ENCODE measurements at places on chromosomes 6 and 20.

- peak; percentile 33 for DNase-seq
Observed at GRCh38 chr6:108518714-108519576, 41.8 kb upstream of the FOXO3 start.

- DNase-seq = peak; percentile 86
Observed at GRCh38 chr6:72552938-72553337, 68.9 kb upstream of the KCNQ5 start.

DNA sequence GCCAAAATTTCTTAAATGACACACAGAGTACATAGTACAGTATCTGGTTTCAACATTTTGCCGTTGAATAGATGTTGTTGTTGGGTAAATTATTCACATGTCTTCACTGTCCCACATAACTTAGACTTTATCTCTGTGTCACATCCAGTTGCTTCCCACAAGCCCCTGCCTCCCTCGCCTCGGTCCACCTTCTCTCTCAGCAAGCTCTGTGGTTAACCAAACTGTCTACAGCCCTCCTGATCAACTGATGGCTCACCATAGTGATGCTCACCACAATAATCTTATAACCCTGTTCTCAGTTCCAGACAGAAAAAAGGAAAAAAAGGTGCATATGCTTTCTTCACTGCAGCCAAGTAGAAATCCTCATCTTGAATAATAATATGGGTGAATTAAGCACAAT, 23.0 kb downstream of the IL17F start:
- DNase-seq = no peak

DNA sequence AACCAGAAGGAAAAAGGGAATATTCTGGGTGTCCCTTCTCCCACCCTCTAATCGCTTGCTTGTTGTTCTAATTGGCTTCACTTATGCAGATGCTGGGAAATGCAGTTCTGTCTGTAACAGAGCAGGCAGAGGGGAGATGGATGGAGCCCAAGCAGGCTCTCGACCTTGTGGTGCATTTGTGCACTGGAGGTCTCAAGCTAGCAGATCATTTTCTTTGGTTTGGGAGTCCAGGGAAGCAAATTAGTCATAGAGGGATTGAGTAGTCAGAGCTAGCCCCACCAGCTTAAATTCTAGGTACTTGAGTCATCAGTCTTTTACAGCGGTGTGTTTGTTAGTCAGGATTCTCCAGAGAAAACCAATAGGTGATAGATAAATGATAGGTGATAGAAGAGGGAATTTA, 234.7 kb upstream of the ECI2 start:
- peak; percentile 74 for DNase-seq

- DNase-seq = no peak
Observed at GRCh38 chr6:25599516-25600085, 52.4 kb upstream of the SCGN start.

- peak; percentile 96 for DNase-seq
Observed at GRCh38 chr6:36442671-36443470, at the start of the genes KCTD20 and PXT1. TSS of gene KCTD20 (plus strand) at chr6:36443000. CDS start at chr6:36470098, 27,098 bp downstream. TSS of gene PXT1 (minus strand) at chr6:36442854. CDS start at chr6:36426082, 16,772 bp downstream.

GRCh38 chr20:61673152-61673847, 392.4 kb downstream of the TAF4 start:
- DNase-seq = no peak

- no peak for DNase-seq
Observed at GRCh38 chr20:21265261-21266190, 37.6 kb upstream of the XRN2 start.

DNA sequence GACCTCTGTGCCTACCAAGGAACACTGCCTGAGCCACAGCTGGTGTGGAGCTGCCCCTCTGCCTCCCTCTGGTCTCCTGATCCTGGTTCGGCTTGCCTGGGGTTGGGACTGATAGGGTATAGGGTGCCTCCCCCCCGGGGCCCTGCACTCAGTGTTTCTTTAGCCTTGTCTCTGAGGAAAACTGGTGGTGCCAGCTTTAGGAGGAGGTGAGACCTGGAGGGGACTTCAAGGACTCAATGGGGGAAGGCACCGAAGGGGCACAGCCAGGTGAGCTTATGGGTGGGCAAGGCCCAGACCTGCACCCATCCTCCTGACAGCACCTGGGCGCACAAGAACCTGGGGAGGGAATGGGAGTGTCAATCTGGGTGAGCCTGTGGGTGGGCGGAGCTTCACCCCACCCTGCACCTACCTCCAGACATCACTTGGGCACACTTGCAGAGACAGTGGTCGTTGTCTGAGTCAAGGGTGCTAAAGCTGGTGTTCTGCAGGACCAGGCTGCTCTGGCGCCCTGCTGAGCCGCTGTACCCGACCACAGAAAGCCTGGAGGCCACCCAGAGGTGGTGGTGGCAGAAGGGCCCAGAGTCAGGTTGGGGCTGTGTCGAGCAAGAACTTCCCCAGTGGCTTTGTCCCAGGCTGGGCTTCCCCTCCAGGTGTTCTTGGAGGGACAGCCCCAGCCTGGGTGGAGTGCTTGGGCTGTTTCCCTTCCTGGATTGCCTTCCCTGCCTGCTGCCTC, 40.5 kb downstream of the FAM110A start:
- no peak for DNase-seq

DNA sequence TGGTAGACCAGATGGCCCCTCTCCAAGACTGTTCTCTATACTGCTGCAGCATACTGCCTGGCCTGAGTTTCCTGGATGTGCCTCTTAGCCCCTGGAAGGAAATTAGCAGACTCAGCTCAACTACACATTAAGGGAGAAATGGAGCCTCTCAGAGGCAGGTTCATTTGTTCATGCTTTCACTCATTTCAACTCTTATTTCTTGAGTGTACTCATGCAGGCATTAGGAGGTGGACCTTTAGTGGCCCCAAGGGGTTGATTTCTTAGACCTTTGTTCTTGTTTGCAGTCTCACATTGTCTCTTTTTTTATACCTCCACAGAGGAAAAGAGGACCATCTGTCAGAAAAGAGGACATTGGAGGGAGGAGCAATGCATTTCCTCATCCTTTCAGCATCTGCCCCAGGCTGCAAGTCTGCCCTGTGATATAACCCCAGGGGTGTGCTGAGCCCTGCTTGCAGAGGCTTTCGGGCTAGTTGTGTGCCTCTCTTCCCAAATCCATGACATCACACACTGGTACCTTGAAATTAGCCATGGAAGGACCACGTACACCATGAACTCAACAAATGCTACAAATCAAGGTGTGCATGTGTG, 456.2 kb downstream of the CD83 start:
- DNase-seq = no peak

GRCh38 chr6:98526465-98526864, 307.9 kb upstream of the POU3F2 start:
- DNase-seq = no peak

GRCh38 chr20:3551681-3552434, 81.0 kb downstream of the ATRN start:
- no peak for DNase-seq

- DNase-seq = no peak
Observed at GRCh38 chr6:157906537-157907061, 75.1 kb upstream of the SYNJ2 start.

- DNase-seq = no peak
Observed at GRCh38 chr6:107618672-107619071, 128.8 kb downstream of the SOBP start.

- no peak for DNase-seq
Observed at GRCh38 chr6:39666706-39667489, 58.3 kb downstream of the KIF6 start.

DNA sequence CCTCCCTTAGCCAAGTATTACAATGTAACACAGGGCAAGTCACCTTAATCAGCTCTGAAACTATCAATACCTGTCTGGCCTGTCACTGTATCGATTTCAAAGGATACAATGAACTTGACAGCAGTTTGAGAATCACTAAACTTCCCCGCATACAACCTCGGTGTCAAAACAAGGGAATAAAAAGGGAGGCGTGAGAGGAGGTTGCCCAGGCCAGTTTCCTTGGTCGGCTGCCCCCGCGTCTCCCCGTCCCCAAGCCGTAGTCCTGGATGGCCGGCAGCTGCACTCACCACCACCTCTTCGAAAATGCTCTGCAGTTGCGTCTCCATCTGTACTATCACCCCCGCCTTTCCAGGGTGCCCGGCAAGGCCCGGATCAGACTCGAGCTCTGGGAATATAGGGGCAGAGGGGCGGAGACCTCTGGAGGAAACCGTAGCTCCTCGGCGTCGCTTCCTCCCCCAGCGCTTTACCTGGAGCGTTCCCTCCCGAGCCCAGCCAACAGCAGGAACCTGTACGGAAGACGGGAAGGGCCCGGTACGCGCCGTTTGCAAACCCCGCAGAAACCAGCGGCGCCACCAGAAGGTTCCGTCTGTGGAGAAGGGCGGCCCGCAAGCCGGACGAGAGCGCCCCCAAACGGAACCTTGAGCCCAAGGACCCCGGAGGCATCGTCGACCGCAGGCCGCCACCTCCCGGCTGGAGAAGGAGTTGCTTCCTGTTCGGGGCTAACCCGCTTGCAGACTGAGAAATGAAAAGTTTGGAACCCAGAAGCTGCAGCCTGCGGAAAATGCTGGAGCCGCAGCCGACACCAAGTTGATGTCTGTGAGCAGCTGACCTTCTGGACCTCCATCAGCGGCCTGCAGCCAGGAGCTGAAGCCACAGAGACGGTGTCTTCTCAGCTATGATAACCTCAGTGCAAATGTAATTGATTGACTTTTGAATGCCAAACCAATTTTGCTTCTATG, at the start of gene MED23:
Gene MED23 (minus strand): TSS at position 519 of the 959 bp plus-strand sequence. CDS start 193 bp downstream, at position 326.
- DNase-seq = peak; percentile 98

DNA sequence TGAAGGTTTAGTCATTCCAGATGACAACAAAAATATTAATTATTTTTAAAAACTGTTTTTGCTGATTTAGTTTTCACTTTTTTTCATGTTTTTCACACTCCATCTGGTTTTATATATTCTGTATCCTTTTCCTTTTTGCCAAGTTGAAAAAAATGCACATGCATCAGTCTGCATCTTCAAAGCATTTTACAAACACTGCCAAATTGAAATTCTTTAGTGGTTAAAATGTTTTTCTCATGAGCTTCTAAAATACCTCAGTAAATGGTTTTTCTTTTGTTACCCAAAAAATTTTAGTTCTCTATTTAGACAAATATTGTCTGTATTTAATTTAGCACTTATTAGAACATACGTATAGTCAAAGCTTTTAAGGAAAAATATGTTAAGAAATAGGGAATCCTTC, 386.9 kb upstream of the HSF2 start:
- DNase-seq = peak; percentile 55

GRCh38 chr6:33248643-33248931, 23.1 kb downstream of the VPS52 start:
- peak; percentile 70 for DNase-seq

DNA sequence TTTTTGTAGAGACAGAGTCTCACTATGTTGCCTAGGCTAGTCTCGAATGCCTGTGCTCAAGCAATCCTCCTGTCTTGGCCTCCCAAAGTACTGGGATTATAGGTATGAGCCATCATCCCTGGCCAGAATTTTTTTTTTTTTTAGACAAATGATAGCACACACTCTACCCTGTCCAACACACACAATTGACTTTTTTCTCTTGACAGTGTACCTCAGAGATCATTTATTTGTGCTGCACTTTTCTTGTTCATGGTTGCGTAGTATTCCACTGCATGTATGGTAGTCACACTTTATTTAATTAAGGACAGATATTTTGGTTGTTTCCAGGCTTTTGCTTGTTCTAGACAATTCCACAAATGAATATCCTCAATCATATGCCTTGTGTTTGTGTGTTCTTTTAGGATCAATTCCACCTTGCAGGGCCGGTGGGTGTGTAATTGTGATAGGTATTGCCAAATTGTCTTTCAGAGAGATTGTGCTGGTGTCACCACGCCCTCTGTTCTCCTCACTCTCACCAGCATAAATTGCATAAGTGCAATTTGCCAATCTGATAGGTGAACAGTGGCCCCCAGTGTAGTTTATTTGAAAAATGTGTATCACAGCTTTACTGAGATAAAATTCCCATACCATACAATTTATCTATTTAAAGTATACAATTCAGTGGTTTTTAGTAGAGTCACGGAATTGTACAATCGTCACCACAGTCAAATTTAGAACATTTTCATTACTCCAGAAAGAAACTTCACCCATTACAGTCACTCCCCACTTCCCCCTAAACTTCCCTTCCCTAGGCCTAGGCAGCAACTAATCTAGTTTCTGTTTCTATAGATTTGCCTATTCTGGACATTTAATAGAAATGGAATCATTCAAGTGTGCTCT, 20.1 kb downstream of the SRC start:
- DNase-seq = no peak

DNA sequence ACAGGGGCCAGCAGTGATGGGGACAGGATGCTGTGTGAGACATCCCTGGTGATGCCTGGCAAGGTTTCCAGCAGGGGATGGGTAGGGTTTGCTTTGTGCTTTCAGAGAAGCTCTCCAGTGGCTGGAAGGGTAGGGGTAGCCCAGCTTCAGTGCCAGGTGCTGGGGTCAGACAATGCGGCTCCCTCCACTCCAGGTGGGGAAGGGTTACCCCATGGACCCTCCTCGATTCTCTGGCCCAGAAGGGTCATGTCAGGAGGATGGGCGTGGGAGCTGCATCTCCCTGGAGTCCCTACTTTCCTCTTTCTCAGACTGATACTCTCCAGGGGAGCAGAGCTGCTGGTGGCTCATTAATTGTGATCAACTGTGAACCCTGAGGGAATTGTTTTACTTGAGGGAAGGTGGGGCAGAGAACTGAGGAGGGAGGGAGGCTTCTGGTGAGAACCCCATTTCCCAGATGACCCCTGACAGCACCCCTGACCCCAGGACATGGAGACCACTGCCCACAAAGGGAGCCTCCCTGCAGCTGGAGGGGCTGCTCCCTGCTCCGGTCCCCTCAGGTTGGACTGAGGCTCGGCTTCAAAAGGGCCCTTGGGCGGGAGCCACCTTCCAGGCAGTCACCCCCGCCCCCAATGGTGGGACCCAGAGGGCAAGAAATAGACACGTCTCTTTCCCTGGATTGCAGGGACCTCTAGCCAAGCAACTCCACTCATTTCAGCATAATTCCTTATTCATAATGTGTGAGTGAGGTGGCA, 100.9 kb upstream of the BHLHE23 start:
- no peak for DNase-seq

DNA sequence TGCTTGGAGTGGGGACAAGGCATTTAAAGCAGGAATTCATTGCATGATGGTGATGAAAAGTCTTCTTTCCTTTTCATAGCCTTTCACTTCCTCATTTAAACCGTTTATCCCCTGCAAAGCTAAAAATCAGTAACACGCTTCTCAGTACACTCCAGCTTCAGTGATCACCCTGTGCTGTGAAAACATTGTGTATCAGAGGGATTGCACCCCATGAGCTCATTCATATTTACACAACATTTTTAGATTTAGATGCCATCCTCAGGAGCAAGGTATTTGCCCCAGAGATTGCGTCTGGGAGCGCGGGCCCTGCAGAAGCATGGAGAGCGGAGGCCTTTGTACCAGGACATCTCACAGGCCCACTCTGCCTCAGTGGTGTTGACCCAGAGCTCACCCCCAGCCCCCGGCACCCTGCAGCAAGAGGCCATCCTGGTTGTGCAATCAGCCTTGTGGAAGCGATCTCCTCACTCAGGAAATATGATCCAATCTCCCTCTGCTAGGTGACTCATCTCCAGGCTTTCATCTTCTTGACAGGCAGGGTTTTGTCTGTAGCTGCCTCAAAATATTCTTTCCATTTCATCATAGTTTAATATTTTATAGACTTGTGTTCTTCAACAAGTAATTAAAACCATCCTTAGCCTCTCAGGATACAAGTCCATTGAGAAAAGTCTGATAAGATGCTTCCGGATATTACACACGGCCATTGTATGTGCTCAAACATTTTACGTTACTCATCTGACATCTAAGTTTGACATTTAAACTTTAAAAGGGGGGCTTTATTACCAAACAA, 38.9 kb upstream of the THBS2 start:
- DNase-seq = peak; percentile 93

- DNase-seq = no peak
Observed at GRCh38 chr20:8918145-8918544, 150.7 kb upstream of the PLCB4 start.
